Stimulated activated CD8-positive, alpha-beta memory T cell treated with anti-CD3 and anti-CD28 coated beads, Interleukin-2, amount 100 ng/mL, for 1 hour (primary cell): ENCODE measurements at places on chromosomes 3 and 15.

DNA sequence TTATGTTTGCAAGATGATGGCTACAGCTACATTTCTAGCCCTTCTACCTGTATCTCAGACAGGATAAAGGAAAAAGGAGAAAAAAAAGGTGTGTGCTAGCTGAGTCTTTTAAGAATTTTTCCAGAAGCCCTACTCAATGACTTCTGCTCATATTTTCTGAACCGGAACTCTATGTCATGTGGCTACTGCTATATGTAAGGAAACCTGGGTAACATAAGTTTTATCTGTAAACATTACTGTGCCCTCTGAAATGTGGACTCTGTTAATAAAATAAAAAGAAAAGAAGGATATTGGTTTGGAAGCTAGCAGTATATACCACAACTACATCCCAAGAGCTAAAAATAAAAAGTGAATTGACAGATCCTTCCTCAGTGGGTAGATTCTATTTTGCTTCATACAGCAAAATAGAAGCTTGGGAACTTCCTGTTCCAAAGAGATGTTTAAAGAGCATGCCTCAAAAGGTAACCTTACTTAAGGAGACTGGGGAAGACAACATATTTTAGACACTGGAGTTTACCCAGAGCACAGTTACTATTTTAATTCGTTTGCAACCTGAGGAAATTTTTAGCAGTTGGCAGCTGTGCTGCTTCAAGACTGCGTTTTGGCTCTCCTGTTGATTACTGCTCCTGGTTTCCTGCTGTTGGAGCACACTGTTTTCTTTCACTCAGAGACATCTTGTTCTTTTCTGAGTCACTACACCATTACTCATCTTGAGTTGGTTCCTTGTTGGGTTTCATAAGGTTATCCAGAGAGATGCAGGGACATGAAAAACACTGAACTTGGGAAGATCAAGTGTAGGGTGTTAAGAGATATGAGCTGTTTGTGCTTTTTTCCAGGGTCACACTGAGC lies 280.7 kb downstream of the NFKBIZ start:
- DNase-seq, result no peak

- no peak for DNase-seq
These were observed 345.2 kb downstream of the FOXP1 start for GRCh38 chr3:71238355-71238757.

GRCh38 chr3:62035402-62036057 lies 337.8 kb downstream of the FEZF2 start:
- no peak for DNase-seq

- no peak for DNase-seq
These were observed 44.3 kb downstream of the ADGRG7 start for GRCh38 chr3:100653604-100654294.

DNA sequence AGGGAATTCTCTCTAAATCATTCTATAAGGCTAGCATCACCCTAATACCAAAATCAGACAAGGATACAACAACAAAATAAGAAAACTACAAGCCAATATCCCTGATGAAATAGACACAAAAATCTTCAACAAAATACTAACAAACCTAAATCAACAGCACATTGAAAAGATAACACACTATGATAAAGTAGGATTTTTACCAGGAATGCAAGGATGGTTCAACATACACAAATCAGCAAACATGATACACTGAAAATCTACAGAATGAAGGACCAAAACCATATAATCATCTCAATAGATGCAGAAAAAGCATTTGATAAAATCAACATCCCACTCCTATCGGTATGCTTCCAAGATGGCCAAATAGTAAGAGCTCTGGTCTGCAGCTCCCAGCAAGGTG lies 39.5 kb downstream of the ALDH1A2 start:
- DNase-seq, result no peak

DNA sequence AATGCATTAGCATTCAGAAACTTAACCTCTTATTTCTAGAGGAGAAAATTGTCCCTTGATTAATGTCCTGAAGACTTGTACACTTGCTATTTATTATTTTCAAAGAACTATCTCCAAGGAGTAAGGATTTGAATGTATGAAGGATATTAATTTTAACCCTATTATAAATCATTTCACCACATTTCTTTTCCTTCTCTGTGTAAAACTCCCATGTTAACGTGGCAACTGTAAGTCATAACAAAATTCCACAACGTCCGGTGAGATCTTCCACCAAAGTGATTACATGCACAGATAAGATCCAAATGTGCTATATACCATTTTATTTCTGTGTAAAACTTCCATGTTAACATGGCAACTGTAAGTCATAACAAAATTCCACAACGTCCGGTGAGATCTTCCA lies 229.1 kb upstream of the ARHGEF26 start:
- DNase-seq, result no peak

GRCh38 chr3:146491303-146491702 lies 21.9 kb upstream of the PLSCR2 start:
- no peak for DNase-seq

DNA sequence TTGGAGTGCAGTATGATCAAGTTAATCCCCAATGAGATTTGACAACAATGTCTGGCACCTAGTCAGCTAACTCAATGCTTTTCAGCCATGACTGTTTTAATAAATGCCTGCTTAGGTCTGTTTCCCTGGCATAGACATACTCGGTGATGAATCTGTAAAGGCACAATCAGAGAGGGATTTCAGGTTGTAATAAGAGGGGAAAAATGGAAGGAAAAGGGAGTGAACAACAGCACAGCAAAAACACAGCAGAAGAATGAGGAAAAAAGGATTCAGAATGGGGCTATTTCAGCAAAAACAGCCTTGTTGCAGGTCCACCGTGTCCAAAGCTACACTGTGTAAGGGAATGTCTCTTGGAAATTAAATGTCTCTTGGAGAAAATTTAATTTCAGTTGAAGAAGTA lies 19.3 kb upstream of the CHD2 start:
- DNase-seq, result no peak

DNA sequence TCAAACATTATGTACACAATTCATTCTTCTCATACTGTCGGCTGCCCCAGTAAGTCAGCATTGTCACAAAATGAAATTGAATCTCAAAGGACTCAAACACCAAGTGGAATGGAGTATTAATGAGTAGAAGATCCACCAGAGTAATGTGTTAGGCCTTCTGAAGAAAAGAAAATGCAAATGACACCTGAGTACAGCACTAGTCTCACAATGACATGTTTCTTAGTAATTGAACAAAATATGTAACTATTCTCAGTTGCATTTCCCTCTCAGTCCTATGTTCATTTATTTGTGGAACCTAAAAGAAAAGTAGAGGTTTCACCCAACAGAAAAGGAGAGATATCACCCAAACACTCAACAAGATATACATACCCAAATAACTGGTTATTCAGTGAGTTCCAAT lies 283.9 kb upstream of the THBS1 start:
- DNase-seq, result no peak

- no peak for DNase-seq
These were observed 224.8 kb upstream of the ATP10A start for GRCh38 chr15:26087881-26088280.

GRCh38 chr3:173774294-173774693 lies 376.8 kb downstream of the NLGN1 start:
- DNase-seq, result no peak

GRCh38 chr3:10389339-10389738 lies 68.4 kb upstream of the SEC13 start:
- DNase-seq, result no peak

- DNase-seq, result no peak
These were observed 116.2 kb upstream of the HACD2 start for GRCh38 chr3:123700791-123701722.

GRCh38 chr3:177948716-177949425 lies 587.4 kb upstream of the KCNMB2 start:
- no peak for DNase-seq

- DNase-seq, result no peak
These were observed 7.7 kb downstream of the TNK2 start for GRCh38 chr3:195900436-195901355.

DNA sequence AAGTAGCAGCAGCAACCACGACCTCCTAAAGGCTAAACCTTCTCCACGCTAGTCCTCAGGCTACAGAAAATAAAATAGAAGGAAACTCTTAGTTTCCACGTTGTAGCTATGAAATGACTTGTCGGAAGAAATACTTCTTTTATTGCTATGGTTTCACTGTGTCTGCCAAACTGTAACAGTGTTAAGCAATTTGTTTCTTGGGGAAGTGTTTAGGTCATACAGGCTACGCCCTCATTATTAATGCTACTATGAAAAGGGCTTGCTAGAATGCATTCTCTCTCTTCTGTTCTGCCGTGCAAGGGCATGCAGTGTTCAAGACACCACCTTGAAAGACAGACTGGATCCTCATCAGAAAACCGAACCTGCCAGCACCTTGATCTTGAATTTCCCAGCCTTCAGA lies 462.7 kb downstream of the PLOD2 start:
- no peak for DNase-seq

- DNase-seq, result no peak
These were observed 86.1 kb downstream of the GALK2 start for GRCh38 chr15:49255966-49256759.

DNA sequence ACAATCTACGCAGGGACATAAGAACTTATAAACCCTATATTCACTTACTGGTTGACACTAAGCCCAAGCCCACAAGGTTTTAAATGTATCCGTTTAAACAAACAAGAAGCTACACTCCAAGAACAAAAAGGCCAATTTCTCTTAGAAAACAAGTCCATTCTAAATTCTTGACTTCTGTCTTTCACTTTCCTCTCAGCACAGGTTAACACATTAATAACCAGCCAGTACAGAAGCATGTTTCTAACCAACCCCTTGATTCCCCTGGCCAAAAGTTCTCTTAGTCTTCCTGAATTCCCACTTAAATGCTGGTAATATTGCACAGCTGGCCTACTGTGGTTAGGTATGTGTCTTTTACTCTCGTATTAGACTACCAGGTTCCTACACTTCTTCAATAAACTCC lies 4.7 kb downstream of the DMXL2 start:
- DNase-seq, result no peak

DNA sequence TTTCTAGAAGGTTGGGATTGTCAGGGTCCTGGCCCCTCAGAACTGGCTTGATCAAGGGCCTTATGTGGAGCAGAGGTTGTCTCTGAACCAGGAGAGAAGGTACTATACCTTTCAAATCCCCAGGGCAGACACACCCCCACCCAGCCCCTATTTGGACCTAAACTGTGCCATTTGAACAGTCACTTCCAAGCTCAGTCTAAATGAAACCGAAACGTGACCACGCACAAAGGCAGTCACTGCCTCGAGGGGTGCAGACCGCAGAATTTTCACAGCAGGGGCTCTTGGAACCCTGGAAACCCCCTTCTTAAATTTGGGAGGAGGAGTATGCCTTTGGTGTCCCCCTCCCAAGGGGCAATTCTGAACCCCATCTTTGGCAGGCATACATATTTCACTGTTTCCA lies 53.7 kb downstream of the GRIP2 start:
- DNase-seq, result no peak

DNA sequence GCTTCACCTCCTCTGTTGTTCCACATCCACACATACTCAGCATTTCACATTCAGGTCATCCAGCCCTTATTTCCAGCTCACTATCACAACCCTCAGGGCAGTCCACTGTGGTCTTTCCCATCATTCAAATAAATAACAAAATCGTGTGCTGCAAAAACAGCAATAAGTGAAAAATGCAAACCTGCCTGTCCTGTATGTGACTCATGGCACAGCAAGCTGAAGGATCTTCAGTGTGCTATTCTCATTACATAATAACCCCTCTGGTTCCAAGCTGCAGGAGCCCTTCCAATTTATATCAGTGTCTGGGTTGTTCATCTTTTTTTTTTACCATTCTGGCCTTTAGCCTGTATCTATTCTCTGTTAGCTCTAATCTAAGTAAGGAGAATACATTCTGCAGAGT lies 185.3 kb upstream of the UBE2E2 start:
- no peak for DNase-seq

GRCh38 chr3:124680521-124680920 lies 49.7 kb upstream of the UMPS start:
- DNase-seq, result no peak

GRCh38 chr3:183924956-183925355 lies 40.3 kb upstream of the PARL start:
- DNase-seq, result no peak

DNA sequence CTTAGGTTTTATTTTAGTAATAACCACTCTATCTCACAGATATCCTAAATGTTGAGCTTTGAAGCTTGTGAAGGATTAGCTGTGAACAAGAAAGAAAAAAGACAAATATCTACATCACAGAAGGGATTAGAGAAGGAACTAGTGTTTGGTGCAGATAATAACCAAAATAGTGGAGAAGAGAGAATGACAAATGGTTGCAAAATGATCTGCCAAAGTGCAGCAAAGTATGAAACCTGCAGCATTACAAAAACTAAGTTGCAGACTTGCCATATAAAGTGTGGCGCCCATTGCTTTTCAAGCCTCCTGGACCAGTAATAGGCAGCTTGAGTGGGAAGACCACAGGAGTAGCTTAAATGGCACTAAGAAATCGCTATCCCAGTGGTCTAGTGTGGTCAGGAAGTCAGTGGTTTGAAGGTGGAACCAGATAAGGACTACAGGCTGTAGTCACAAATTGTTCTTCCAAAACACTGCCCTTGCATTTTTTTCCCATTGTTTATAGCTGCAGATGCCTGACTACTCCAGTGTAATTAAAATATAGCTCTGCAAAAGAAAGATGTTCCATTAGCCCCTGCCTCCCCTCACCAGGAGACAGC lies 20.7 kb downstream of the TPM1 start:
- DNase-seq, result no peak

GRCh38 chr3:31853580-31853979 lies 127.5 kb downstream of the OSBPL10 start:
- no peak for DNase-seq

DNA sequence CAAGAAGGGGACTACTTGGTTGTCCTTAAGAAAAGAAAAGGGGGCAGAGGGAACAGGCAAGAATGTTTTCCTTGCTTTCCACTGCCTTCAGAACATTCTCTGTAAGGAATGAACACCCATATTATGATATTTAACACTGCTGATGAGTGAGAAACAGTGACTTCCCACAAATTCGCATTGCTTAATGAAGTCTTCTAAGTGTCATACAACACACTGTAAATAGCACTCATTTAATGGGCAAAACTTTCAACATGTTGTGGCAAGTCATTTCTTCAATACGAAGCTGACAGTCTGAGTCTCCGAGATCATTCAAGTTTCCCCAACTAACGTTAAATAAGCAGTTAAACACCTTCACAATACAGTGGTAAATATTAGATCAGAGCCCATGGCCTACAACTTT lies 464.4 kb downstream of the SHQ1 start:
- DNase-seq, result no peak

GRCh38 chr3:178205740-178206139 lies 330.5 kb upstream of the KCNMB2 start:
- no peak for DNase-seq

DNA sequence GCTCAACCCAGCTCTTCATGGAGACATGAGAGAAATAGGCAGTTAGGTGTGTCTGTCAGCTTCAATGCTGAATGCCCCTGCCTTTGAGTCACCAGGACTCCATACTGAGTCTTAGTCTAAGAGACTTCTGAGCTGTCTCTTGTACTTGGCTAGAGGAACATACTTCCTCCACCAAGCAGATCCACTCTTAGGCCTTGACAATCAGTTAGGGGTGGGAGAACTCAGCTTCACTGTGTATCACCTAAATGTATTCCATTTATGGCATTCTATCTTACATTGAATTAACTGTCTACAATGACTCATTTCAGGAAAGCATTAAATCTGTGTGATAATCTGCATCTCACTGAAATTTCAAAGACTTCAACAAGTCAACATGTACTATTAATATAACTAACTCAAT lies 66.0 kb downstream of the STAC start:
- DNase-seq, result no peak

- DNase-seq, result no peak
These were observed 353.7 kb upstream of the SEMA6D start for GRCh38 chr15:47363653-47364052.

- no peak for DNase-seq
These were observed 2.2 kb downstream of the PLSCR1 start for GRCh38 chr3:146542179-146542578.
